ENCODE measurements at places on chromosomes 3 and 15.

GRCh38 chr15:52677593-52678467 lies 1.4 kb downstream of the ATOSA start:
- DNase-seq, result no peak

DNA sequence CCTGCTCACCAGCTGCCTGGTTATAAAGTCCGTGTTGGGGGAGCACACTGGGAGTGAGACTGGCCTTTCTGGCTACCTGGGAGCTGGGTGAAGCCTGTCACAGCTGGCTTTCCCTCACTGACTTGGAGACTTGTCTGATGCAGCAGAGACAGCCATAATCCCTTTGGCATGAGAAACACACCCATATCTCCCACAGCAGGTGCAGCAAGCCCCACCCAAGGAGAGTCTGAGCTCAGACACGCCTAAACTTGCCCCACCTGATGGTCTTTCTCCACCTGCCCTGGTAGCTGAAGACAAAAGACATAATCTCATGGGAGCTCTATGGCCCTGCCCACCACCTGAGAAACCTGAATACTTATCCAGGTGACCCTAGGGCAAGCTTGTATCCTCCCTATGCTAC lies 54.8 kb downstream of the NMD3 start:
- DNase-seq, result peak; percentile 50

DNA sequence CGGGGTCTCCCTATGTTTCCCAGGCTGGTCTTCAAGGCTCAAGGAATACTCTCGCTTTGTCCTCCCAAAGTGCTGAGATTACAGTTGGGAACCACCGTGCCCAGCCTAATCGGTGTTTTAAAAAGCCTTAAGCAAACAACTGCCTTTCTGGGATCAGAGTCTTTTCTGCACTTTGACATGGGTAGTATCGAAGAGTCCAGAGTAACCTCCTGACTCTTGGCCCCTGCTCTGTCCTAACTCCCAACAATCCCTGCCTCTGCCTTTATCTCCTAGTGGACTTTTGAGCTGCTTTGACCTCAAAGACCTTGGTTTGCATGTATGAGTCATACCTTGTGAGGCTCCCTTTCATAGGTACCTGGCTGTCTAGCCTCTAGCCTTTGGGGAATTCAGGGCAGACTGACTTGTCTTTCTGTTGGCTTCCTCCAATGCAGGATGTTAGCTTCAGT lies 21.0 kb upstream of the HACD2 start:
- DNase-seq, result no peak

- no peak for DNase-seq
These were observed 1.7 kb downstream of the BNC1 start for GRCh38 chr15:83282776-83283137.

- DNase-seq, result no peak
These were observed 13.7 kb upstream of the TPRG1 start for GRCh38 chr3:189158034-189158433.

DNA sequence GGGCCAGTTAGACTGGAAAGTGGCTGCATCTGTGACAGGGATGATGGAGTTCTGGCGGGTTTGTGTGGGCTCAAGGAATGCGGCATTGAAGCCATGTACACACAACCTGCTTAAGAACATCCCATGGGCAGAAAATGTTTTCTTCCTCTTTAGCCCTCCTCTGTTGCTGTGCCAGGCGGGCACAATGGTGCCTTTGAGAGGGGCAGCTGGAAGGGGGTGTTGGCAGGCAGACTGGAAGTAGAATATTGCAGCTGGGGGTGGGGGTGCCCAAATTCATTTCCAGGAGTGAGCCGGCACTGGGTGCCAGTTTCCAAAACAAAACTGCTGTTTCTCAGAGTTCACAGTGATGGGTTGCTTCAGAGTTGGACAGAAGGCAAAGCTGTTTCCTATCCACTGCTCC lies 91.8 kb upstream of the ETV5 start:
- no peak for DNase-seq

DNA sequence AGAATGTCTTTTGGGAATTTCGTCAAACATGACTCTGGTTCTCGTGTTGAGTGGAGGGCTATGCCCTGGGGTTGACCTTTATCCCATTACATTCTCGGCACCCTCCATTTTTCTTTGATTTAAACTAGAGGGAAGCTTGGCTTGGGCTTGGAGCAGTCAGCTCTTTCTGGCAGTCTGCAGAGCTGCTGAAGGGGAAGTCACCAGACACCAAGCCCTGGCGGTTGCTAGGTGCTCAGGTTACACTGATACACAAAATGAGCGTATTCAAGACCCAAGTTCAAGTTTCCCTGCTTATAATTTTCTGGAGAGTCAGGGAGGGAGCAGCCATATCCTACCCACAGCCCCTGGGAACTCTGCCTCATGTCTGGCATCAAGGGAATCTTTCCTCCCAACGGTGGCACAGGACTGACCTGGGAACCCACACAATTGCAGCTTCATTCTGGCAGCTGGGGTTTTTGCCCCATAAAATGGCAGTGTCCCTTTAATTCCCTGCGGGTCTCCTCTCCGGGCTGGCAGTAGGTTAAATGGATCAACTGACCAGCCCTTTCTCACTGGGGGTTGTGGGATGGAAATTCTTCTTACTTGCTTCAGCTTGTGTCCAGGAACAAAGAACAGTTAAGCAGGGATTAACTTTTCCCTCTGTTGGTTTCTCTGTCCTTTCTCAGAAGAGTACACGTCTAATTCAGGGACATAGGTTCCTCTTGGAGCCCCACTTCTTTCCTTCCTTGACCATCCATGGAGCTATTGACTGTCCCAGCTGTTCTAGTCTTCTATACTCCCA lies 110.0 kb upstream of the DLG1 start:
- no peak for DNase-seq

GRCh38 chr3:45599984-45600650 lies 5.6 kb downstream of the LIMD1 start:
- DNase-seq, result no peak

DNA sequence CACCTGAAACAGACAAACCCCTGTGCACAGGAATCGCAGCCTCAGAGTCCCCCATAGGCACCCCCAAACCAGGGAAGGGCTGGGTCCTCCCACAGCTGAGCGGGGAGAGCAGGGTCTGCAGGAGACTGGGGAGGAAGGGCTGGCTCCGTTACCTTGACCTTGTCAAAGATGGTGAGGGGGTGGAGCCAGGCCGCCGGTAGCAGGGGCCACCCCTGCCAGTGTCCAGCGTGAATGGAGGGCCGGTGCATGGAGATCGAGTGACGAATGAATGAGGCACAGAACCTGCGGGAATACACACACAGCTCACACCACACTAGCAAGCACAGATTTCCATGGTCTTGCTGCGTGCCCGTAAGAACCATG lies 102.2 kb downstream of the TMEM266 start:
- DNase-seq, result no peak
